ENCODE measurements at places on chromosomes 2 and 18. TPM values are rescaled to one million over a fixed set of nuclear protein-coding genes. Genes with fewer than 3 reads are reported as not detected.

The RTKN gene
- 49.9 TPM for total RNA-seq

The SLC9A2 gene
- 0.73 TPM for total RNA-seq

The ACMSD gene
- 0.59 TPM for total RNA-seq

The FBXO15 gene
- total RNA-seq: 0.73 TPM

GRCh38 chr2:45980161-45980865 is 316.9 kb upstream of the EPAS1 start:
- H3K27me3 ChIP-seq: no peaks in the 10 kb centered on the region
- no peak overlapping the region for H3K27ac ChIP-seq
- DNase-seq: no peak
- no peaks in the 10 kb centered on the region for H3K36me3 ChIP-seq
- no peak overlapping the region for H3K4me3 ChIP-seq

- H3K36me3 ChIP-seq: no peaks in the 10 kb centered on the region
- no peak overlapping the region for H3K4me3 ChIP-seq
- H3K4me1 ChIP-seq: no peaks in the 10 kb centered on the region
These were observed 99.8 kb downstream of the CACNB4 start for GRCh38 chr2:151999053-151999452.

The EVA1A gene
- total RNA-seq: not detected

The NCK2 gene
- 46.9 TPM for total RNA-seq

- no peak overlapping the region for H3K4me3 ChIP-seq
- no peaks in the 10 kb centered on the region for H3K36me3 ChIP-seq
- H3K4me1 ChIP-seq: no peaks in the 10 kb centered on the region
- no peaks in the 10 kb centered on the region for H3K27me3 ChIP-seq
- no peak overlapping the region for H3K27ac ChIP-seq
- DNase-seq: no peak
These were observed 17.3 kb upstream of the CNDP2 start for GRCh38 chr18:74478880-74479279.

DNA sequence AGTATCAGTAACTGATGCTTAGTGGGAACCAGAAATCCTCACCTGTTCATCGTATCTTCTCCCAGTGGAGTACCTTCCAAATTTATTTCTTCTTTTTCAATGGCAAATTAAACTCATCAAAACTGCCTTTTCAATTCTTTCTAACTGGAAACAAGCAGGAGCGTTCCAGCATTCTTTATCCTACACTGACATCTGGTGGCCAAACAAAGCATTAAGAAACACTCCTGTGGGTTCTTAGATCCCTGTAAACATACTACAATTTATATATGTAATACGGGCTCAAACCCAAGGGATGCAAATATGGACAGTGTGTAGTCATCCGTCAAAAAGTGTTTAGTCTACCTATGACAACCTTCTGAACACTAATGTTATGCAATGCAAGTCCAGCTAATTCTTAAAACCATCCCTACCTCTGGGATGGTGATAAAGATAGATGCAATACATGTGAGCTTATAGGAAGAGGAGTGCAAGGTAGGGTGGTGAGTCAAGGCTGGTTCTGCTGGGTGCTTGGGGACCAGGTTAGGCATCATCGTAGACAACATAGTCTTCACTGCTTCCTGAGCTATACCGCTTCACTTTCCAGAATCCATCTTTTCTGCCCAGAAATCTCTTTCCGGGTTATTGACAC is 375.0 kb downstream of the CTNNA2 start:
- H3K4me1 ChIP-seq: no peaks in the 10 kb centered on the region
- H3K36me3 ChIP-seq: no peaks in the 10 kb centered on the region
- H3K27me3 ChIP-seq: no peaks in the 10 kb centered on the region
- H3K27ac ChIP-seq: no peak overlapping the region
- no peak for DNase-seq

The SYT4 gene
- not detected for total RNA-seq

- H3K27ac ChIP-seq: no peak overlapping the region
- H3K4me3 ChIP-seq: no peak overlapping the region
- H3K36me3 ChIP-seq: no peaks in the 10 kb centered on the region
- H3K4me1 ChIP-seq: no peaks in the 10 kb centered on the region
These were observed 264.7 kb downstream of the CCDC85A start for GRCh38 chr2:56448403-56449001.

The ARL4C gene
- 61.0 TPM for total RNA-seq

DNA sequence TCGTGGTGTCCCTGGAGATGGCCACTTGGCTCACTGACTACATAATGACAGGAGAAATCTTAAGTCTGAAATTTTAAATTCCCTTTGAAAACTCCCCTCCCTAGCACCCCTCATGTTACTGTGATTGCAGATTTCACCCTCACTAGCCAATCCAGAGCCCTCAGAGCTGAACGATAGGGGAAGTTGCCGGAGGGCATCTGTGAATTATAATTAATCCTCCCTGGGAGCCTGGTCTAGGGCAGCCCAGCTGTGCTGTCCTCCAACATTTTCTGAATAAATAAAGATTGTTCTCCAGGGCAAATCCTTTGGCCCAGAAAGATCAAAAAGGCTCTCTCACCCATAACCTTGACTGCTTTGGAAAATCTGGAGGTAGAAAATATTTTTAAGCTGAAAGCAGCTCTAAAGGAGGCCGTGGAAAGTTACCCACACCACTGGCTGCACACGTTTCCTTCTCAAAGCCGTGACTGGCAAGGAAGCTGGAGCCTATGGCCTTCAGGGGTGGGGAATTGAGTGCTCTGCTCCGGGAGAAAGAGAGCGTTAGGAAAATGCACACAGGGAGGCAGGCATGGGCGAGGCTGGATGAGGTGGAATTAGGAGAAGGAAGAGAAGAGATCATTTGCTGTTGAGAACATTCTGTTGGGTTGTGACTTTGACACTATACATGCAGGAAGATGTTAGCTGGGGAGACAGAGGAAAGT is 68.9 kb upstream of the CNGA3 start:
- H3K4me3 ChIP-seq: no peak overlapping the region
- DNase-seq: no peak
- no peaks in the 10 kb centered on the region for H3K4me1 ChIP-seq
- no peaks in the 10 kb centered on the region for H3K27me3 ChIP-seq
- H3K36me3 ChIP-seq: no peaks in the 10 kb centered on the region

DNA sequence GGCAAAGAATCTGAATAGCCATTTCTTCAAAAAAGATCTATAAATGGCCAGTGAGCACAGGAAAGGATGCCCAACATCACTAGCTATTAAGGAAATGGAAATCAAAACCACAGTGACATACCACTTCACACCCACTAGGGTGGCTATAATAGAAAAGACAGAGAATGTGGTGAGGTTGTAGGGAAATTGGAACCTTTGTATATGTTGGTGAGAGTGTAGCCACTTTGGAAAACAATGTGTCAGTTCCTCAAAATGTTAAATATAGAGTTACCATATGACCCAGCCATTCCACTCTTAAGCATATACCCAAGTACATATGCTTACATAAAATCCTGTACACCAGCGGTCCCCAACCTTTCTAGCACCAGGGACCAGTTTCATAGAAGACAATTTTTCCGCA is 152.8 kb downstream of the SMAD2 start:
- no peaks in the 10 kb centered on the region for H3K36me3 ChIP-seq
- no peak overlapping the region for H3K4me3 ChIP-seq
- H3K27me3 ChIP-seq: no peaks in the 10 kb centered on the region
- DNase-seq: no peak
- no peak overlapping the region for H3K27ac ChIP-seq

The CNDP1 gene
- 0.33 TPM for total RNA-seq

The CENPA gene
- not detected for total RNA-seq

- H3K4me1 ChIP-seq: peaks cover 2% of the 10 kb centered on the region
- no peak overlapping the region for H3K4me3 ChIP-seq
- H3K27ac ChIP-seq: peak overlapping the region; percentile 61
- H3K36me3 ChIP-seq: no peaks in the 10 kb centered on the region
- no peaks in the 10 kb centered on the region for H3K27me3 ChIP-seq
These were observed 8.2 kb downstream of the KCTD1 start for GRCh38 chr18:26540043-26540628.

DNA sequence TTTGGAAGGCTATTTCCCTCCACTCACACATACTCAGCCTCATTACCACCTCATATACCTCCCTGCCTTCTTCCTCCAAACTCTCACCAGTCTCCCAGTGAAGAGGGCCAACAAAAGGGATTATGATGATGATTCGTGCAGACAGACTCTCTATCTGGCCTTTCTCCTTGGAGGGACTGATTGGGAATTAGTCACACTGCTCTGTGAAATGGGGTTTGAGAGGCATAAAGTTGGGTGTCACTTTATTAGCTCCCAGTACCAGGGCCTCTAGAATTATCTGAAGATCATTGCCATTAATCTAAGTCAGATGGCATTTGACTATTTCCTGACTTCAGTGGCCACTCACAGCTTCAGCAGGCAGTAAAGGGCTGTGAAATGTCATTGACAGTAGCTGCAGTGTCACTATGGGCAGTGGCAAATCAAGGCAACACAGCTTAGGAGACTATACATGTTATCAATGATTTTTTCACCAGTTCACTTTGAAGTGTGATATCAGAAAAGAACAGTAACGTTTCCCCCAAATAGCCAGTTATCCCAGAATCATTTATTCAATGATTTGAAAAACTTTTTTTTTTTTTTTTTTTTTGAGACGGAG is 17.4 kb downstream of the CNRIP1 start:
- H3K27me3 ChIP-seq: no peaks in the 10 kb centered on the region
- no peak overlapping the region for H3K4me3 ChIP-seq
- H3K4me1 ChIP-seq: no peaks in the 10 kb centered on the region
- no peak for DNase-seq
- no peaks in the 10 kb centered on the region for H3K36me3 ChIP-seq
- no peak overlapping the region for H3K27ac ChIP-seq

GRCh38 chr18:6728331-6728730 is 1.2 kb upstream of the ARHGAP28 start:
- DNase-seq: no peak
- no peaks in the 10 kb centered on the region for H3K4me1 ChIP-seq
- H3K27ac ChIP-seq: peak overlapping the region; percentile 68
- no peak overlapping the region for H3K4me3 ChIP-seq
- H3K36me3 ChIP-seq: no peaks in the 10 kb centered on the region
- no peaks in the 10 kb centered on the region for H3K27me3 ChIP-seq

GRCh38 chr2:71153585-71154224 is 23.3 kb downstream of the MPHOSPH10 start:
- no peaks in the 10 kb centered on the region for H3K4me1 ChIP-seq
- H3K36me3 ChIP-seq: peaks cover 6% of the 10 kb centered on the region
- no peak for DNase-seq

- no peak overlapping the region for H3K27ac ChIP-seq
- no peaks in the 10 kb centered on the region for H3K27me3 ChIP-seq
- no peak overlapping the region for H3K4me3 ChIP-seq
These were observed 180.6 kb downstream of the CLIP4 start for GRCh38 chr2:29295845-29296244.

GRCh38 chr2:156765043-156765442 is 328.9 kb downstream of the GPD2 start:
- no peak overlapping the region for H3K4me3 ChIP-seq
- no peaks in the 10 kb centered on the region for H3K27me3 ChIP-seq
- no peak overlapping the region for H3K27ac ChIP-seq
- no peaks in the 10 kb centered on the region for H3K4me1 ChIP-seq

All from breast epithelium (tissue), 4 donors.